ENCODE measurements at places on chromosomes 13 and 19.

DNA sequence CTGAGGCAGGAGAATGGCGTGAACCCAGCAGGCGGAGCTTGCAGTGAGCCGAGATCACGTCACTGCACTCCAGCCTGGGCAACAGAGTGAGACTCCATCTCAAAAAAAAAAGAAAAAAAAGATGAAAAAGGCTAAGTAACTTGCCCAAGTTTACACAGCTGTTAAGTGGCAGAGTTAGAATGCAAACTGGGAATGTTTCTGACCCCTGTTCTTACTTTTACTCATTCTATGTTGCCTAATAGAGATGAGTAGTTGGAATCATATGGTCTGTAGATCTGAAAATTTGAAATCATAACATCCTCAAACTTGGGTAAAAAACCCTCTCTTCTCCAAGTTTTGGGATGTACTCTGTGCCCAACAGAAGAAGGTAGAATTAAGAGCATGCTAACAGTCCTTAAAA, 235.8 kb upstream of the RFC3 start:
- DNase-seq: no peak

- DNase-seq: peak; percentile 10
These were observed 16.1 kb upstream of the SACS start for GRCh38 chr13:23449398-23450162.

DNA sequence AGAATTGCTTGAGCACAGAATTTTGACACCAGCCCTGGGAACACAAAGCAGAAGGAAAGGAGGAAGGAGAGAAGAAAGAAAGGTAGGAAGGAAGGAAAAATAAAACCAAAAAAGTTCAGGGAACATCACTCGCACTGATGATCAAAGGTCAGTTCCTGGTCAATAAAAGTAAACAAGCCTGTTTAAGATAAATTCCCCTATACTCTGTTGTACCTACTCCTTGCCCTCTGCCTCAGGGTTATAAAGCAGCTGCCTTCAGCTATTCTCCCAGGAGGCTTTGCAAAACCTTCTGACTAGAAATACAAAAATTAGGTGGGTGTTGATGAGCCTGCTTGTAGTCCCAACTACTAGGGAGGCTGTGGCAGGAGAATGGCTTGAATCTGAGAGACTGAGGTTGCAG, 14.9 kb upstream of the ZNF91 start:
- DNase-seq: no peak

DNA sequence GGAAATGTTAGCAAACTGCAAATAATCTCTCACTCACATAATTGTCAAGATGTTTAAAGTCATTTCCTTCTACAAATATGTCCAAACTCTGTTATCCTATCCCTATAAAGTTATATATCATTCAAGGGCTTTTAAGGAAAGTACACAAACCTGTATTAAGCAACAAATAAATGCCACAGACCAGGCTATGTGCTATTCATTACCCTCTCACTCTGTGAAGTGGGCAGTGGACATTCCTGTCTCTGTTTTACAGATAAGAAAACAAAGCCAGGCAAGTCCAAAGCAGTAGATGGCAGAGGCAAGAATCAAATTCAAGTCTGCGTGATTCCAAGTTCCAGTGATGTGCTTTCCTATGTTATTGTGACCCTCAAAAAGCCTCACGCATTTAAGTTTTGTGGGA, 140.6 kb downstream of the LHFPL6 start:
- no peak for DNase-seq

All from NCI-H1417 (cell line).